Tibial nerve (tissue), 4 donors: ENCODE measurements at places on chromosomes 2 and 18.

DNA sequence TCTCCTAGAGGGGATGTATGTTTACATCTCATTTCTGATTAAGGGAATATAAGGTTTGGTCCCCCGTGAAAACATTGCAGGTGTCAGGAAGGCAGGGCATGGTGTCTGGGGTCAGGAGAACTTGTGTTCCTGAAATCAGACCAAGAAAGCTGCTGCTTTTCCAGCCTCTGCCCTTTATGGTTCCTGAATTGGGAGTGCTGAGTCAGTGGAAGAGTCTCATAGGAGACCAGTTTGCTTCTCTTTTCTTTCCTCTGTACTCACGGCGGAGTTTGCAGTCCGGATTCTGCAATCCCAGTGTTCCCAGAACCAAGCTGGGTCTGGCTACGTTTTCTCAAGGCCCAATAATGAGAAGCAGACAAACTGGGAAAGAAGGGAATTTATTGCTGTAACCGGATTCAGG lies 5.1 kb upstream of the MARCO start:
- DNase-seq, result no peak

DNA sequence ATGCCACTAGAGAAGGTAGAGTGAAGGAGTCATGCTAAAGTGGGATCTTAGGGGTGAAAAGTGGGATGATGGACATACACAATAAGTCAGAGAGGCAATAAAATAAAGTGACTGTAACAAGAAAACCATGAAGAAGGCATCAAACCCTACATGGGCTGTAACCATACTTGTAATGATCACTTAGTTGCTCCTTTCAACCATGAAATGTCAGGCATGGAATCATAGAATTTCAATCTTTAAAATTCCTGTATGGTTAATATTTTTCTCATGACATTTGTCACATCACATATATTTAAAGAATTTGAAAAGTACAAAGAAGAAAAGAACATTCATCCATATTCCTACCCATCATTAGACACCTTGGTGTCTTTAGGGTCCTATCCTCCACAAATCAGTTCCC lies 20.9 kb upstream of the SETBP1 start:
- DNase-seq, result no peak

DNA sequence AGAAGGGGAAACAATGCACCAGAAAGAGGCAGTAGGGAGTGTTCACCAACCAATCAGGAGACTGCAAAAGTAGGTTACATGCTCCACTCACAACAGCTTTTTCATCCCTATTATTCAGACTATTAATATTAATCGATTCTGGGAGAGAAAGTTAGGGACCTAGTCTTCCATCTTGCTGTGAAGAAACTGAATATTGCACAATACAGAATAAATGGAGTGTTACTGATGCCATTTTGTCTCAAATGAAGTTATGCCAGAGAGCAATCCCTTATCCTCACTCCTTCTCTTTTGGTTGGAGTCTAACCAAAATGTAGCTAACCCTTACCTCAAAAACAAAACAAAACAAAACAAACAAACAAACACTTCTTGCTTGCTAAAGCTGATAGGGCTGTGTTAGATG lies 1120.9 kb upstream of the GYPC start:
- no peak for DNase-seq

GRCh38 chr2:111168528-111169239 lies 48.0 kb downstream of the BCL2L11 start:
- peak; percentile 15 for DNase-seq

DNA sequence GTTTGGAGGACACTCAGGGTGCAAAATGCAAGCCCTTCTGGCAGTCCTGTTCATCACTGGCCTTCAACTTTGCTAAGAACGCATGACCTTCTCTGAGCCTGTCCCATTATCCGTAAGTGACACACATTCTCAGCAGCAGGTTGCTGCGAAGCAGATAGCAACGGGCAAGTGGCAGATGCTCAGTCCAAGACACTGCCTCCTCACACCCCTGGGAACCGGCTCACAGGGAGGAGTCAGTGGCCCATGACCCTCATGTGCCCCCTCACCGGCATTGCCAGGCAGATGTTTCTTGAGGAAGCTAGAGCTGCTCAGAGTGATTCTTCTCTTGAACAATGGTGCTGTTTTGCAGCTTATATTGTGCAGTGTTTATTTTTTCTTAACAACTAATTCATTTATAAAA lies 737.2 kb upstream of the HS6ST1 start:
- DNase-seq, result no peak

GRCh38 chr2:219247678-219248642 lies 2.7 kb downstream of the STK16 start:
- DNase-seq, result no peak

DNA sequence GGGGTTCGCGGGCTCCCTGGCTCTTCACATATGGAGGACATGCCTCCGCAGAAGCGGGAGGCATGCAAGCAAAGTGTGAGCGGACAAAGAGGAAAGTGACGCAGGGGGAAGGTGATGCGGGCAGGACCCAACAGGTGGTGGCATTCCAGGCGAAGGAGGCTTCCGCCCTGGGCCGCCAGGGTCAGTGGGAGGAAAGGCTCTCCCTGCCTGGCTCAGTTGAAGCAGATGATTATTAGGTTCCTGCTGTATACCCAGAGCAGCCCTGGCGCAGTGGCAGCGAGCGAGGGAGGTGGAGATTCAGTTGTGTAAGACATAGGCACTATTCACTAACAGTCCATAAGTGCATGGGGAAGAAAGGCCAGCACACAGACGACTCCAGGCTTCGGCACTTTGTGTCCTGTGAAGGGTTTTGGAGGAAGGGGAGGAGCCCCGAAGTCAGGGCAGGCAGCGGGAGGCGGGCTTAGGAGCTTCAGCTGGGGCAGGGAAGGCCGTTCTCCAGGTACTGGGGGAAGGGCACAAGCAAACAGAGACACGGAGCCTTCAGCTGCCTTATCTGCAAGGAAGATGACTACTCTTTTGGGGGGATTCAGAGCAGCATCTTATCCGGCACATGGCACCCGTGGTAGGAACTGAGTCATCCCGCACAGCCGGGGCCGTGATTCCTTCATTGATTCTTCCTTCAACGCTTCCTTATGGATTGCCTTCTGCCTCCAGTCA lies 89.8 kb downstream of the TGOLN2 start:
- DNase-seq, result no peak

DNA sequence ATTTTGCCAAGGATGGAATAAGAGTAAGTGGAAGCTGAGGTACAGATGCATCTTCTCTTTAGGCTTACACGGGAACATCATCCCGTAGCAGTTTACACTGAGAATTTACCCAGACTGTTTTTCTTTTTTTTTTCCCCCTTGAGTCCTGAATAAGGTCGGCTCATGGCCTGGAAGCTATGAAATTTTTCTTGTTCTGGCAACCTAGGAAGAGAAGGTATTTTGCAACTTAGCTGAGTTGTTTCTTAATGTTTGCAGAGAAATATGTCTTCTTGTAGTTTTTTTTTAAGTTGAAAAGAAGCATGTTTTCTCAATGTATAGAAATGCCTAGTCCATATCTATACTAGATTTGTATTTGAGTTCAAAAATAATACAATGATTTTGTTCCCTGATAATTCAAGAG lies 712.5 kb downstream of the TDRD15 start:
- DNase-seq, result no peak

DNA sequence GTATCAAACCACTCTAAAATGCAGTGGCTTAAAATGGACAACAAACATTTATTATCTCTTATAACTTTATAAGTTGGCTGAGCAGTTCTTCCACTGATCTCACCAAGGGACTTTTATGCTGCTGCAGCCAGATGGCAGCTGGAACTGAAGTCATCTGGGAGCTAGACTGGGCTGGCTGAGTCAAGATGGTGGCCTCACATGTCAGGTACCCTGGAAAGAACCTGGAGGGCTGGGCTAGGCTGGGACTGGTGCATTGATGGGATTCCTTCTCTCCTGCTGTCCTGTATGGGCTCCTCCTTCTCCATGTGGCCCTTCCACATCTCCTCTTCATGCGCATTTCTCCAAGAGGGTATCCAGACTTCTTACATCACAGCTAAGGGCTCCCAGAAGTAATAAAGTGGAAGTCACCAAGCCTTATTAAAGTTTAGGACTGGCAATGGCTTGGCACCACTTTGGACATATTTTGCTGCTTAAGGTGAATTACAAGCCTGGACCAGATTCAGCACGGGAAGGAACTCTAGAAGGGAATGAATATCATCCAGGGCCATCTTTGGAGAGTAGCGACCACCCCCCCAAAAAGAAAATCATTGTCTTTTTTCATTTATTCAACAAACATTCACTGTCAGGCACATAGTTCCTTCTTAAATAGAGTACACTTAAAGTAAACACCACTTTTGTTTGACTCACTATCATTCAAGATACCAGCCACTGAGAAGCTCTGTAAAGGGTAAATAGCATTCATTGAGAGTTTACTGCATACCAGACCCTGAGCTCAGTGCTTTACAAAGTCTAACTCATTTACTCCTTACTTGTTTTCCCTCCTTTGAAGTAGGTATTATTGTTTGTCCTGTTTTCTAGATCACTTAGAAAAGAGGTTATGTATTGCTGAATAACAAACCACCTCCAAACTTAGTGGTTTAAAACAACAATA lies 138.0 kb downstream of the ZFP36L2 start:
- no peak for DNase-seq

DNA sequence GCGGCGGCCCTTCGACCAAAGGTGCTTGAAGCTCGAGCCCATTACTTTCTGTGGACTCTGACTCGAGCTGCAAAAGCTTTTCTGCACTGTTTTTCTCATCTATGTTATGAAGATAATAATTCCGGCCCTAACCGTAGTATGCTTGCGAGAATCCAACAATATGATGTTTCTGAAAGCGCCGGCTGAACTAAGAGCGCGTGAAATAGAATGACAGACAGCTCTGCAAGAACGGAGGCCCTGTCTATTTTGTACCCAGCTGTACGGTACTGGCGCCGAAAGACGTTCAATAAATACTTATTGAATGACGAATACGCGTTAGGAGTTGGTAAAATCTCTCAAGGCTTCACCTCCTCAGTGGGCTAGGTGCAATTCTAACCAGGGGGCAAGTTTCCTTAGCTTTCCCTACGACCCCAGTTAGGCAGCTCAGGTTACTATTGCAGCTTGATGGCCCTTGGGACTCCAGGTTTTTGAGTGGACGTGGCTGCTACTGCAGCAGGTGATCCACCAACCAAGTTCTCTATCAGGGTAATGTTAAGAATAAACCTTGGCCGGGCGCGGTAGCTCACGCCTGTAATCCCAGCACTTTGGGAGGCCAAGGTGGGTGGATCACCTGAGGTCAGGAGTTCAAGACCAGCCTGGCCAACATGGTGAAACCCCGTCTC lies 570 bp downstream of the SCRN3 start:
- no peak for DNase-seq
